Dermis blood vessel endothelial cell (primary cell): ENCODE measurements at places on chromosomes 11 and 22.

GRCh38 chr22:48065892-48066291 is 1303.4 kb downstream of the TBC1D22A start:
- DNase-seq, result no peak

- DNase-seq, result peak; percentile 39
These were observed 18.4 kb upstream of the CHRM4 start for GRCh38 chr11:46410021-46410420.

- DNase-seq, result no peak
These were observed 25.1 kb upstream of the FJX1 start for GRCh38 chr11:35593143-35593542.

DNA sequence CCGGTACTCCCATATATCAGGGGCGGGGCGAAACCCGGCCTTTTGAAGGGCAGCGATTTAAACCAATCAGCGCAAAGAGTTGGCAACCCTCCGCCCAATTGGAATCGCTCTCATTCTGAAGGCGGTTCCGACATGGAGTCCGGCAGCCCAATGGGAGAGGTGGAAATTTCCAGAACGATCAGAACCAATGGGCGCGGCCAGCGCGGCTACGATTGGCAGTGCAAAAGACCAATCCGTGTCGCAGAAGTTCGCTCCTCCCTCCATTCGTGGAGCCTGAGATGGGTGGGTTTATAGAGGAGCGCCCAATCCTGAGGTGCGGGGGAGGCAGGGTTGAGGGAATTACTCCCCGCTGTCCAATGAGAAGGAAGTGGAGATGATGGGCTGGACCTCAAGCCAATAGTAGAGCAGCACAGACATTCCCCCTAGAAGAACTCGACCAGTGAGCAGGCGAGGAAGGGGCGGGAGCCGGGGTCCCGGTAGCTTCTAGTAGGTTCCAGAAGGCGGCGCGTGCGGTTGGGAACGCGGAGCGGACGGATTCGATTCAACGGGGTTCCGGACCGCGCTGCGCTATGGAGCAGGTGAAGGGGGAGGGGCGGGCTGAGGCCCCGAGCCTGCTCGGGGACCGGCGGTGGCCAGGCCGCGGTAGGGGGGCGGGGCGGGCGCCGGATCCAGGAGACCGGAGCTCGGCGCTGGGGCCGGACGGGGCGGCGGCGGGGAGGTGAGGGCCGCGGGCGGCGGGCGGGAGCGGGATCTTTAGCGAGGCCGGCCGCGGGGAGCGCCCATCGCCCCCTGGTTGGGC is at the start of gene STIP1:
TSS of gene STIP1 (plus strand) at position 479 of the 799 bp plus-strand sequence. CDS start at position 570, 91 bp downstream.
- peak; percentile 100 for DNase-seq

DNA sequence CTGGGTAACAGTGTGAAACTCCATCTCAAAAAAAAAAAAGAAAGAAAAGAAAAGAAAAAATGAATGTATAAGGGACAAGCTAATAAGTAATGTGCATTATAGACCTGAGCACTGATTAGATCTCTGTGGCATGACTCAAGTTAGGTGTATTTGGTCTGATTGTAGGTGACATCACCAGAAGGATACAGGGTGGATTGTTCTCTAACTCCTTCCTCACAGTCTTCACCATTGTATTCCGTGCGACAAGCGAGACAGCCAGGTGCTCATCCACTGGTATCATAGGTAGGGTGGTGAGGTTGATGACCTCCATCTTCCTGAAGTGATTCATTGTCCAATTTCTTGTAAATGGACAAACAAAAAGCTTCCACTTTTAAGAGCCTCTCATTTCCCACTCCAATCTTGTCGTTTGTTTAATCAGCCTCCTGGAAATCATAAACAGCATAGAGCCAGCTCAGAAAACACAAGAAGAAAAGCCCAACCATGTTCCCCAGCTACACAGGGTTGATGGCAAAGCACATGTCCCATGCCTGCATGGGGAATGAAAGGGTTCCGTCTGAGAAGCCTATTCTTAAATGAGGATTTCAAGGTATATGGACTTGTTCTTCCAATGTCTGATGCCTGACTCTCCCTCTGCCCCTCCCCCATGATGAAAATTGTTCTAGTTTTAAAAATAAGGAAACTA is 6.2 kb downstream of the FAM227A start:
- DNase-seq, result no peak

DNA sequence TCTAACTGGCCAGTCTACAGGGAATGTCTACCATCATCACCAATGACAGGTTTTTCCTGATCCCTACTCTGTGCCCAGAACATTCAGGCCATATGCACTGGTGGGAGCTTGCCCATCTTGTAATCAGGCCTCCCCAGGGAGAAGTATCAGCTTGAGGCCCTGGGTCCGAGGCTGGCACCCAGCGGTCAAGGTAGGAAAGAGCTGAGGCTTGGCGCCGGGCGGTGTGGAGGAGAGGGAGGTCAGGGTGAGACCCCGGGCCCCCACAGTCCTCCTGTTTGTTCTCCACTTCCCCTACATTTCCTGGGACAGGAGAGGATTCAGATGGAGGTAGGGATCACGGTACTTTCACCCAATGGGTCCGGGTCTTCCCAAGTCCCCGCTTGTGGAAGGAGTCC is 15.5 kb downstream of the TSKU start:
- no peak for DNase-seq

DNA sequence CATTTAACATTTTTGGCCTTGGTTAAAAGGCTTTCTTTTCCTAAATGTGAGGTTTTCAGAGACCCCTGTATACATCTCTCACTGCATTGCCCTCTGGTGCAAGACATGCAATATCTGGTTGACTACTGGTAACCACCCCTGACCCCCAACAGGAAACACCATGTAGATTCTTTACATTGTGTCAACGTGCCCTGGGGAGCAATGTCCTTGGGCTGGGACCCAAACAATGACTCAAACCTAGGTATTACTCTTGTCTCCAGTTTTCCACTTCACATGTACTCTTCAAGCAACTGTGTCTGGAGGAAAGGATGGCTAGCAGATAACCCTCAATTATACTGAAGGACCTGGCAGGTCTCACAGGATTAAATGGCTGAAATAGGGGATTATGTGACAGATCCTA is 1.1 kb upstream of the GPR83 start:
- DNase-seq, result no peak

DNA sequence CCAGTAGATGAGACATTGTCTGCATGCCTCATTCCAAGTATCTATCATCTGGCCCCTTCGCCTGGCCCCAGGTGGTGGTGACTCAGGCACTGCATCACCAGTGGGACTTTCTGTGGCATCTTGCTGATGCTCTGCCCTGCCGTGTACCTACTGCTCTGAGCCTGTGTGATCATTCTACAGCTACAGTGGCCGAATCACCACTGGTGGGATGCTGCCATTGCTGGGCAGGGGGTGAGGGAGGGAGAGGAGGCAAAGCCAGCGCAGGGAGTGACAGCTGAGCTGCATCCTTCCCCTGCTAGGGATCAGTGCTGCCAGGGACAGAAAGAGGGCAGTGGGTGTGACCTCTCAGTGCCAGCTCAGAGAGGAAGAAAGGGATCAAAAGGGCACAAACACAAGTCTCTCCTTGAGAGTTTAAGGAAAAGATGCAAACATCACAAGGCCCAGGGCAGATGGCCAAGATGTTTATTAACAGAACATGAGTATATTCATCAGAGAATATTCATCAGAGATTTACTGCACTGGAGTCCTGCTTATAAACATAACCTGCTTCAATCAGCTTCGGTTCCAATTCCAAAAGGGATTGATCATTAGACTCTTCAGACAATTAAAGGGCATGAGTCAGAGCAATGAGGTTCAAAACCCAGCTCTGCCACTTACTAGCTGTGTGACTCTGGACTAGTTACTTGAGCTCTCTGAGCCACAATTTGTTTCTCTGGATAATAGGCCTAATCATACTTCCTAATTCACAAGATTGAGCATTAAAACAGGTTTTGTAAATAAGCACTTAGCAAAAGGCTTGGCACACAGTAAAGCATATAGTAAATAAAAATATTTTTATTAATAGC is 109.8 kb downstream of the NAT10 start:
- no peak for DNase-seq

GRCh38 chr11:71373791-71374454 is 74.3 kb downstream of the DHCR7 start:
- DNase-seq, result no peak

- no peak for DNase-seq
These were observed 130.0 kb upstream of the MTNR1B start for GRCh38 chr11:92839450-92839849.

DNA sequence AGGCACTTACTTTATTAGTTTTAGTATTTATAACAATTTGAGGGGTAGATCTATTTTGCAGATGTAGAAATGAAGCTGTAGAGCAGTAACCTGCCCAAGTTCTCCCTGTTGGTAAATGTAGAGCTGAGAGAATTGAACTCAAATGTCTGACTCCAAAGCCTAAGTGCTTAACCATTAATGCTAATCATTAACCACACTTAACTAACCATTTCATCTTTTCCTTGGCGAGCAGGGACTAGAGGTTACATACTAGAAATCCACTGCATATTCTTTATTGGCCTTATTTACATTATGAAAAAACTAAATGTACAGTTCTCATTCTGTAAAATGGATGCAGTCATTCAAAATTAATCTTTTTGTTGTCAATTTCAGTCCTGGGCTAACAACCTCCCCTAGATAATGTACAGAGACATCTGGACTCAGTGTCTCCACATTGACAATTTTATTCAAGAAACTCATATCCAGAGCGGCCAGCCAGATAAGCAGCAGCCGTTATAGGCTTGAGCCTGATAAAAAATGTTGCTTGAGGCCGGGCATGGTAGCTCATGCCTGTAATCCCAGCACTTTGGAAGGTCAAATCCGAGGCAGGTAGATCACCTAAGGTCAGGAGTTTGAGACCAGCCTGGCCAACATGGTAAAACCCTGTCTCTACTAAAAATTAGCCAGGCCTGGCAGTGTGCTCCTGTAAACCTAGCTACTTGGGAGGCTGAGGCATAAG is 76.7 kb upstream of the PICALM start:
- no peak for DNase-seq

- peak; percentile 95 for DNase-seq
These were observed 22.1 kb downstream of the RIBC2 start for GRCh38 chr22:45435544-45436139.

- DNase-seq, result no peak
These were observed 21.6 kb upstream of the SESN3 start for GRCh38 chr11:95252586-95252985.

DNA sequence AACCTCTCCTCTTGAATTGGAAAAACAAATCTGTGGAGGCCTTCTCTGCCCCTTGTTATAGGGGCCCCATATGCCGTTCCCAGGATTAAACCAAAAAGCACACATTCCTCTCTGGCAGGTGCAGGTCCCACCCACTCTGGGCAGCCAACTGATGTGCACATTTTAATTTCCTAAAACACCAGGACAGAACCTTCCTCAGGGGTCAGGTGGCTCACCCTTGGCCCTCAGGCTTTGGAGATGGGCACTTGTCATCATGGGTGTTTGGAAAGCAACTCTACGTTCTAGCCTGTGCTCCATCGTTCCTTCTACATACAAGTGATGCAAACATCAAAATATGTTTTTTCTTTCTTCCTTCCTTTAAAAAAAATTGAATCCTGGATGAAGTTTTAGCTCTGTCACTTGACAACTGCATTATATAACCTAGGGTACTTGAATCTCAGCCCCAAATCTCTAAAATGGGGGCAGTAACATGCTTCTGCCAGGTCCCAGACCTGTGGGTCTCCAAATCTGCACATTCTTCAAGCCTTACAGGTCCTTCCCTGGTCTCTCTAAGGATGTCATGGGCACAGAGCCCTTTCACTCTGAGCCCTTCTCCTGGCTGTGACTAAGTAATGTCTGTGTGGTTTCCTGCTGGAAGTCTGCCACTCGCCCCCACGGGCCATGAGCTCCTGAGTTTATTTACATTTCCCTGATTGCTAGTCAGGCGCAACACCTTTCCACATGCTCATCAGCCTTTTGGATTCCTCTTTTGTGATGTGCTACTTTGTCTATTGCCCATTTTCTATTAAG is 43.8 kb downstream of the KCNQ1OT1 start:
- DNase-seq, result peak; percentile 8

- no peak for DNase-seq
These were observed 40.5 kb downstream of the ARHGAP1 start for GRCh38 chr11:46659908-46660307.

DNA sequence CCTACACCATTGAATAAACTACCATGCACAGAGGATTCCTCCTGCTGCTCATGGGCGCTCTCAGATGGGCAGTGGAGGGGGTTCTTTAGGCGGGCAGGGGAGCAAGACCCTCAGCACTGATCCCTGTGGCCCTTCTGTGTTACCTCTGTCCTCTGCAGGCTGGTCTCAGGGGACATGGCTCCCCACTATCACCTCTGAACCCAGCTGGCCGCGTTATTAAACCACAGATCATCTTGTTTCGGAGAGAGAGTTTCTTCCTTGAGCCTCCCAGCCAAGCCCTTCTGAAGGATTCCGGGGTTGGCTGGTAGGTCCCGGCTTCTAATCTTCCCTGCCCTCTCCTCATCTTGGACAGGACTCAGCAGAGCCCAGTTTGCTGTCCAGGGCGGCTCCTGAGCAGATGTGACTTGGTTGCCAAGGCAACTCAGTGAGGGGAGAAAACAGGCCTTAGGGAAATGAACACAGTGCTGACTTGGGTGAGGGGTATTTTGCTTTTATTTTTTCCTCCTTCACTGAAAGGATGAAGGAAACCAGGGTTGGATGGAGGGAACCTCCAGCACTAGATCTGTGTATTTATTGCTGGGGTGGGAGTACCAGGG is 13.3 kb downstream of the APOL3 start:
- no peak for DNase-seq

DNA sequence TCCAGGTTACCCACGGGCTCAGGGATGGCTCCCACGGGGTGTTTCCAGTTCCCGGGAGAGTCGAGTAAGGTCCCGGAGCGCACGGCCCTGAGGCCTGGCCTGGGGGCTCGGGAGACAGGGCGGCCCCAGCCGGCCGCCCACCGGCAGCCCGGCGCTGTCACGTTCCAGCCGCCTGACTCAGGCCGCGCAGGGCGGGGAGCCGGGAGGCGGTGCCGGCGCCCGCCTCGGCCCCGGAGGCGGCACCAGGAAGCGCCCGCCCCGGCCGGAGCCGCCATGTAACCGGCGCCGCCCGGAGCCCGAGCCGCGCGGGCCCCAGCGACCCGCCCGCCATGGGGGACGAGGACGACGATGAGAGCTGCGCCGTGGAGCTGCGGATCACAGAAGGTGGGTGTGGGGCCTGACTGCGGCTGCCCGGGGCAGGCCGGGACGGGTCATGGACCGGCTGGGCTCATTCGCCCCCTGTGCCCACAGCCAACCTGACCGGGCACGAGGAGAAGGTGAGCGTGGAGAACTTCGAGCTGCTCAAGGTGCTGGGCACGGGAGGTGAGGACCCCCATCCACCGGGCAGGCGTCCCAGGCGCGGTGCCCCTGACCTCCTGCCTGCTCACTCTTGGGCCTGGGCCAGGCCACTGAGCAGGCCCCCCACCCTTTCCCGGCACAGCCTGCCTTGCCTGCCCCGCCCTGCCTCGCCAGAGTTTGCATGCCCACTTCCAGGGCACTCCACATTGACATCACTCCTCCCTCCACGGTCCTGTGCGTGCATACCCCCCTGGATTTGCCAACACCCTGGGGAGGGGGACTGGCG is at the start of gene RPS6KA4:
TSS of gene RPS6KA4 (plus strand) at position 256 of the 805 bp plus-strand sequence. CDS start at position 330, 74 bp downstream.
- peak; percentile 68 for DNase-seq

- DNase-seq, result peak; percentile 11
These were observed 42.0 kb downstream of the PACS1 start for GRCh38 chr11:66112041-66112491.

DNA sequence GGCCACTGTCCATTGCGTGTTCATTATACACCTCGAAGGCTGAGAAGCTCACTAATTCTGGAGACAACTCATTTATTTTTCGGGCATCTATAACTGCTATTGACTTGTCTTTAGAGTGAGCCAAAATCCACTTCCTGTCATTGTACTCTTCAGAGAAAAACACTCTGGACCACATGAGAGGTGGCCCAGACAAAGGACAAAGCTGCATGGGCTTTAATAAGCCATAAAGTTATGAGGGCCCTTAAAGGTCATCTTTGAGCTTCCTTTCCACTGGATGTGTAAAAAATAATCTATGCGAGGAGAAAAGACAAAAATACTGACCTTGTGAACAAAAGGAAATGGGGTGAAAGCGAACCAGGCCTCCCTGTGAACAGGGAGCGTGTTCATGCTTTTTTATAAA is 63.5 kb upstream of the ZC3H12C start:
- DNase-seq, result peak; percentile 71
